Activated CD8-positive, alpha-beta memory T cell treated with anti-CD3 and anti-CD28 coated beads, Interleukin-2, amount 10 ng/mL, durations not matched to agents 7 days and 5 days (primary cell): ENCODE measurements at places on chromosomes 5 and 9. TPM values are rescaled to one million over a fixed set of nuclear protein-coding genes. Genes with fewer than 3 reads are reported as not detected.

The DAB2IP gene
- 0.18 TPM for total RNA-seq

DNA sequence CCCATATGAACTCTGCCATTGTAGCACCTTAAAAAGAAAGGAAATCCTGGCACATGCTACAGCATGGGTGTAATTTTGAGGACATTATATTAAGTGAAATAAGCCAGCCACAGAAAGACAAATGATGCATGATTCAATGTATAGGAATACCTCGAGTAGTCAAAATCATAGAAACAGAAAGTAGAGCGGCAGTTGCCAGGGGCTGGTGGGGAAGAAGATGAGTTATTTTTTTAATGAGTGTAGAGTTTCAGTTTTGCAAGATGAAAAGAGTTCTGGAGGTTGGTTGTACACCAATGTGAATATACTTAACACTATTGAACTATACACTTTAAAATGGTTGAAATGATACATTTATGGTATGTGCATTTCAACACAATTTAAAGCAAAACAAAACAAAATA is 133.0 kb downstream of the ZDHHC21 start:
- H3K27ac ChIP-seq = no peak overlapping the region
- H3K36me3 ChIP-seq = no peaks in the 10 kb centered on the region
- peaks cover 6% of the 10 kb centered on the region for H3K4me1 ChIP-seq
- DNase-seq = no peak

DNA sequence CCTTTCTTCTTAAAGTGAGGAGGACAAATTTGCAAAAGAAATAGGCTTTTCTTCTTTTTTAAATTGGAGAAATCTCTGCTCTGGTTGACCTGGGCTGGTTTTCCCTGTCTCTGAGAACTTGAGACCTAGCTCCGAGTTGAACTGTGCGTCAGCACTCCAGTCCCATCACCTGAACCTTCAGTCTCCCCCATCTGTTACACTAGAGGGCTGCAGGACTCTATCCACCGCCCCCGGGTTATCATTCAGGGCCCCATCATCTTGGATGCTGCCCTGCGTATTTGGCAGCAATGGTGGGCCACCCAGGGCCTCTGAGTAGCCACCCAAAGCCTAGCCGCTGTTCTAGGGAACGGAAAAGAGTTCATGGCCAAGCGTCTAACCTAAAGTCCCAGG is 2.5 kb downstream of the FOXE1 start:
- no peak for DNase-seq
- peaks cover 86% of the 10 kb centered on the region for H3K27me3 ChIP-seq
- peaks cover 12% of the 10 kb centered on the region for H3K4me1 ChIP-seq
- H3K27ac ChIP-seq = no peak overlapping the region
- peaks cover 2% of the 10 kb centered on the region for H3K36me3 ChIP-seq
- peak overlapping the region; percentile 10 for H3K4me3 ChIP-seq

The SLC1A3 gene
- total RNA-seq = not detected

The OR2V2 gene
- total RNA-seq = not detected

GRCh38 chr9:114691046-114691955 is 9.3 kb upstream of the TEX48 start:
- H3K36me3 ChIP-seq = peaks cover 38% of the 10 kb centered on the region
- peak overlapping the region; percentile 41 for H3K4me3 ChIP-seq
- H3K4me1 ChIP-seq = peaks cover 96% of the 10 kb centered on the region
- H3K27me3 ChIP-seq = peaks cover 18% of the 10 kb centered on the region
- DNase-seq = peak; percentile 94

DNA sequence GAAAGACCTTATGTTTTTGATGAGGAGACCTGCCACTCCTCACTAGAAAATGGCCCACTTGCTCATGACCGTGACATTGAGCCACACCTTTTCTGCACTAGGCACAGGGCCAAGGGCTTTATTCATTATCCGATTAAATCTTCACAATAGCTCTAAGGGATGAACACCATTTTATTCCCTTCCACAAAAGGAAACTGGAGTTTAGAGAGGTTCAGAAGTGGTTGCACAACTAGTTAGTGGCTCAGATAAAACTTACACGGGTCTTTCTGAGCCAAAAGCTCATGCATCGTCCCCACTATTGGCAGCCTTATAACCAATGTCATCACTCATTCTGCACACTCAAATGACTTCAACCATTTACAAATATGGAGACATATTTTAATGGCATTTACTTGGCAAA is 39.4 kb downstream of the SUSD1 start:
- peaks cover 32% of the 10 kb centered on the region for H3K36me3 ChIP-seq
- no peaks in the 10 kb centered on the region for H3K27me3 ChIP-seq
- no peak for DNase-seq
- H3K27ac ChIP-seq = no peak overlapping the region
- no peak overlapping the region for H3K4me3 ChIP-seq
- peaks cover 4% of the 10 kb centered on the region for H3K4me1 ChIP-seq

DNA sequence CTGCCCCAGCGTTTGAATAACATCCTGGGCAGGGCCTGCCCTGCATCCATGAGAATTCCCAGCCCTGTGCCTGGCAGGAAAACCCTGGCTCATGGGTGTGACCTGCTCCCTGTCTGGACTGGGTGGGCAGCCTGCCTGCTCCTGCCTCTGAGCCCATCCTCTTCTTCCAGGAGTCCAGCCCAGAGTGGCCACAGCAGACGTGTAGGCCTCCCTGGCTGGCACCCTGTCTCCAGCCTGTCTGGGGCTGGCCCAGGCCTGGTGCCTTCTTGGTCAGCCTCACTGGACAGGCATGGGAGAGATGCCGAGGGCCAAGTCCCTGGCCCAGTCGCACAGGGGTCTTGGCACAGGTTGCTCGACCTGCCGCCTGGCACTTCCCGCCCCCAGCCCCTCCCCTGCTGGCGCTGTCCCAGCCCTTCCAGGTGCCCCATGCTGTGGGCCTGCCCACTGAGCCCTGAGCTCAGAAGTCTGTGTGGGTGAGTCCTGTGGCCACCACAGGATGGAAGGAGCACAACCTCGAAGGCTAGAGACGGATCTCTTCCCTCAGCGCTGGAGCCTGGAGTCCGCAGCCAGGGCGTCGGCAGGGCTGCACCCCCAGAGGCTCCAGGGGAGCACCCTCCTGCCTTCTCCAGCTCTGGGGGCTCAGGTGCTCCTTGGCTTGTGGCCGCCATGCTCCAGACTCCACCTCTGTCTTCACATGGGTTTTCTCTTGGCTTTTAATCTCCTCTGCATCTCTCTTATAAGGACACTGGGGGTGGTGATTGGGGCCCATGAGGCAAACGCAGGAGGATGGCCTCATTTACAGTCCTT is 11.8 kb upstream of the COL5A1 start:
- H3K27ac ChIP-seq = no peak overlapping the region
- H3K27me3 ChIP-seq = no peaks in the 10 kb centered on the region
- H3K4me3 ChIP-seq = no peak overlapping the region
- no peaks in the 10 kb centered on the region for H3K36me3 ChIP-seq

The RNF180 gene
- not detected for total RNA-seq

The PAEP gene
- not detected for total RNA-seq

The TRIM7 gene
- total RNA-seq = 1.7 TPM

DNA sequence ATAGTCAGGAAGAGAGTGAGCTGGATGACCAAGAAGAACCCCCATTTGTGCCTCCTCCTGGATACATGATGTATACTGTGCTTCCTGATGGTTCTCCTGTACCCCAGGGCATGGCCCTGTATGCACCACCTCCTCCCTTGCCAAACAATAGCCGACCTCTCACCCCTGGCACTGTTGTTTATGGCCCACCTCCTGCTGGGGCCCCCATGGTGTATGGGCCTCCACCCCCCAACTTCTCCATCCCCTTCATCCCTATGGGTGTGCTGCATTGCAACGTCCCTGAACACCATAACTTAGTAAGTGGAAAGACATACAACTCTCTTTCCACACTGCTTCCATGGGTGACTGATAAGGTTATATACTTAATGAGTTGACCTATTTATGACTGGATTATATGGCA is 51.5 kb downstream of the RAB14 start:
- DNase-seq = no peak
- H3K27ac ChIP-seq = peak overlapping the region; percentile 6
- H3K4me3 ChIP-seq = no peak overlapping the region

GRCh38 chr9:129602598-129603415 is 18.1 kb downstream of the C9orf50 start:
- no peaks in the 10 kb centered on the region for H3K27me3 ChIP-seq
- no peaks in the 10 kb centered on the region for H3K36me3 ChIP-seq
- peak; percentile 62 for DNase-seq
- no peak overlapping the region for H3K27ac ChIP-seq
- H3K4me3 ChIP-seq = no peak overlapping the region

GRCh38 chr5:107673039-107673367 is 2.3 kb upstream of the EFNA5 start:
- H3K36me3 ChIP-seq = no peaks in the 10 kb centered on the region
- H3K27ac ChIP-seq = peak overlapping the region; percentile 15
- no peak for DNase-seq

The ARHGEF37 gene
- total RNA-seq = 1.1 TPM

DNA sequence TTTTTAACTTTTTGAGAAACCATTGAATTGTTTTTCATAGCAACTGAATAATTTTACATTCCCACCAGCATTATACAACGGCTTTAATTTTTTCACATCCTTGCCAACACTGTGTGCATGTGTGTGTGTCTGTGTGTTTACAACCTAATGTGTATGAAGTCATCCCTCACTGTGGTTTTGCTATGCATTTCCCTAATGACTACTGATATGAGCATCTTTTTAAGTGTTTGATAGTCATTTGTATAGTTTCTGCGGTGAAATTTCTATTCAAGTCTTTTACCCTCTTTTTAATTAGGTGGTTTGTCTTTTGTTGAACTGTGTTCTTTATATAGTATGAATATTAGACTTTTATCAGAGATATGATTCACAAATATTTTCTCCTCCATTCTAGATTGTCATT is 263.1 kb upstream of the COX7C start:
- H3K4me3 ChIP-seq = no peak overlapping the region
- H3K27ac ChIP-seq = no peak overlapping the region
- DNase-seq = no peak
- H3K36me3 ChIP-seq = no peaks in the 10 kb centered on the region
- H3K27me3 ChIP-seq = no peaks in the 10 kb centered on the region

The PCDH1 gene
- total RNA-seq = not detected

DNA sequence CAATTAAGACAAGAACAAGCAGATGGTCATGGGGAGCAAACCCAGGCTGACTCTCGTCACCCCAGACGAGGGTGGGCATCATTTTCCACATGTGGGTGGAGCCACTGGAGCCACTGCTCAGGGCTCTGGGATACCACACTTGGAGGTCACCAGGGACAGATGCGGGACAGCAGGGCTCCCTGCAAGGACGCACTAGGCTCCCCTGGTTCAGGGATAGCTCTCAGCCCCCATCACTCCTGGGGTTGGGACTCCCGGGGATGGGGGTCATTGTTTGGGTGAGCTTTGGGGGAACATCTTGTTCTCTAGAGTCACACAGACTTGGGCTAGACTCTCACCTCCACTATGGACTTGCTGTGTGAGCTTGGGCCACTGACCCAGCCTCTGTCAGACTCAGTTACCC is 57.8 kb downstream of the GTF3C4 start:
- no peak overlapping the region for H3K4me3 ChIP-seq
- no peaks in the 10 kb centered on the region for H3K36me3 ChIP-seq
- DNase-seq = no peak
- H3K27ac ChIP-seq = no peak overlapping the region
- H3K27me3 ChIP-seq = peaks cover 33% of the 10 kb centered on the region

DNA sequence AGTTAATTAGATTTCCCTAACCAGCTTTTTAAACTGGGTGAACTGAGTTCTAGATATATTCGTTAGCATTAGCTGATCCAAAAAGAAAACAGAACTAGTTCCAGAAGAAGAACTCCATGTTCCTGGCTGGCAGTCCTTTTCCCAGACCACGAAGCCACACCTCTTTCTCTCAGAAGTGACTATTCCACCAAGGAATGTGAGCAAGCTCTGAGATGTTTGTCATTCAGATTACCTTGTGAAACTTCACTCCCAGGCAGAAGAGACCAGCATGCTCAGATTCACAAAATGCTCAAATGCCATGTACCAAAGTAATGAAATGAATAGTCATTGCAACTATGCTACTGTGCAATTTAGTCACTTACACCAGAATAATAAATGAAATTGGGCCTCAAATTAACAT is 4.4 kb upstream of the SSBP2 start:
- no peaks in the 10 kb centered on the region for H3K36me3 ChIP-seq
- DNase-seq = no peak
- no peak overlapping the region for H3K27ac ChIP-seq
- H3K4me1 ChIP-seq = peaks cover 17% of the 10 kb centered on the region

DNA sequence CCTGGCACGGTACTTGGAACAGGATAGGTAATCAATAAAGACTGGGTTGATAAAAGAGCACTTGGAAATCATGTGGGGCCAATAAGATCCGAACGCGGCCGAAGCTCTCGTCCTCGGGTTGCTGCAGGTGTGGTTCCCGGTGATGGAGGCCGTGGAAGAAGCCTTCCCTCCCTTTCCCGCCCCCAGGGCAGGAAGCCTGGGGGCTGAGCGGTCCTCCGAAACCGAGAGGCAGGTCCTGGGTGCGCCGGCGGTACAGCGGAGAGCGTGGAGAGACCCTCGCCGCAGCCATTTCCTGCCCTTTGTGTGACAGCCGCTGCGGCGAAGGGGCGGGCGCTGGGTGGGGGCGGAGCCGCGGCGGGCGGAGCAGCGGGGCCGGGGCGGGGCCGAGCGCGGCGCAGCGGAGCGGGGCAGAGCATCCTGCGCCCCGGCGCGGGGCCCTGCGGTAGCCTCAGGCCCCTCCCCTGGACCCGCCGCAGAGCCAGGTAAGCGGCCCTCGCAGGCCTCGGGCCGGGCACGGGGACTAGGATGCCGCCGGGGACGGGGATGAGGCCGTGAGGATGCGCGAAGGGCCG is at the start of gene CYFIP2:
TSS of gene CYFIP2 (plus strand) at position 410 of the 572 bp plus-strand sequence. CDS start 19,239 bp downstream, outside the sequence.
- peaks cover 66% of the 10 kb centered on the region for H3K4me1 ChIP-seq
- no peaks in the 10 kb centered on the region for H3K27me3 ChIP-seq
- H3K4me3 ChIP-seq = peak within 1 kb of the TSS; percentile 83
- H3K36me3 ChIP-seq = peaks cover 39% of the 10 kb centered on the region

The LCN1 gene
- not detected for total RNA-seq

The CDC23 gene
- 37.0 TPM for total RNA-seq

The MSX2 gene
- not detected for total RNA-seq

- H3K27ac ChIP-seq = no peak overlapping the region
- no peaks in the 10 kb centered on the region for H3K36me3 ChIP-seq
- no peaks in the 10 kb centered on the region for H3K4me1 ChIP-seq
- DNase-seq = no peak
These were observed 966.5 kb upstream of the DMAC1 start for GRCh38 chr9:8766096-8766495.

GRCh38 chr9:130780865-130781504 is 54.1 kb upstream of the ABL1 start:
- no peak overlapping the region for H3K27ac ChIP-seq
- no peak overlapping the region for H3K4me3 ChIP-seq
- H3K27me3 ChIP-seq = no peaks in the 10 kb centered on the region
- no peak for DNase-seq
- no peaks in the 10 kb centered on the region for H3K4me1 ChIP-seq

The ERAP2 gene
- 89.3 TPM for total RNA-seq

GRCh38 chr5:77607324-77607723 is 31.2 kb downstream of the OTP start:
- no peak overlapping the region for H3K27ac ChIP-seq
- no peaks in the 10 kb centered on the region for H3K4me1 ChIP-seq
- no peak overlapping the region for H3K4me3 ChIP-seq

- no peaks in the 10 kb centered on the region for H3K4me1 ChIP-seq
- H3K27me3 ChIP-seq = no peaks in the 10 kb centered on the region
- no peak overlapping the region for H3K4me3 ChIP-seq
- no peak overlapping the region for H3K27ac ChIP-seq
These were observed 497.6 kb downstream of the NTRK2 start for GRCh38 chr9:85167146-85167545.

- no peaks in the 10 kb centered on the region for H3K36me3 ChIP-seq
- DNase-seq = no peak
- peaks cover 30% of the 10 kb centered on the region for H3K27me3 ChIP-seq
These were observed 8.8 kb downstream of the DMRT2 start for GRCh38 chr9:1058826-1059487.

The PRPF4 gene
- 34.0 TPM for total RNA-seq
